ENCODE measurements at places on chromosomes 1 and 21.

DNA sequence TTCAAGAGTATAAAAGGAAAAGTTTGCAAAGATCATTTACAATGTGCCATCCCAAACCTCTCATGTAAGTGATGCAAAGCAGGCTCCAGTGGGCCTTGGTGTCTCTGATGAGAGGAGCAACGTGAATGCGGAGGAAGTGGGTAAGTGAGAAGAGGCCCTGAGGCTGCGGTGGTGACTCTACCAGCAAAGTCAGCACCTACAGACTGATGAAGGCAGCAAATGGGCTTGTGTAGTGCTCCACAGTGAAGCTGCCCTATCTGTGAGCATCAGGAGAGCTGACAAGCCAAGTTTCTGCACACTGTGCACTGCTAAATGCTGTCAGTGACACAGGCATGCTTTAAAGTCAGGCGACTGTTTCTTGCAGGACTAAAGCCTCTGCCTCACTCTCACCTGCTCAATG is 15.6 kb upstream of the RAP1A start:
- no peak for DNase-seq

DNA sequence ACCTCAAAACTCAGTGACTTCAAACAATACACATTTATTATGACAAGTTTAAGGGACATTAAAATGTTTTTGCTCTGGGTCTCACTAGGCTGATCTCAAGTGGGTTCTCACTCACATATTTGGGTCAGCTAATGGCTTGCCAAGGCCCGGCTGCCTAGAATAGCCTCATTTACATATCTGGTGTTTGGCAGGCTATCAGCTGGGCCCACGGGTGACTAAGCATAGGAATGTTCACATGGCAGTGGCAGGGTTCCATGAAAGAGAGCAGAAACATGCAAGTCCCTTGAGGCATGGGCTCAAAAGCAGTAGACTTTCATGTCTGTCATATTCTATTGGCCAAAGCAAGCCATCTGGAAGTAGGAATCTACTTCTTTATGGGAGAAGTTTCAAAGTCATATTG is 492.6 kb downstream of the KCNT2 start:
- DNase-seq, result no peak

DNA sequence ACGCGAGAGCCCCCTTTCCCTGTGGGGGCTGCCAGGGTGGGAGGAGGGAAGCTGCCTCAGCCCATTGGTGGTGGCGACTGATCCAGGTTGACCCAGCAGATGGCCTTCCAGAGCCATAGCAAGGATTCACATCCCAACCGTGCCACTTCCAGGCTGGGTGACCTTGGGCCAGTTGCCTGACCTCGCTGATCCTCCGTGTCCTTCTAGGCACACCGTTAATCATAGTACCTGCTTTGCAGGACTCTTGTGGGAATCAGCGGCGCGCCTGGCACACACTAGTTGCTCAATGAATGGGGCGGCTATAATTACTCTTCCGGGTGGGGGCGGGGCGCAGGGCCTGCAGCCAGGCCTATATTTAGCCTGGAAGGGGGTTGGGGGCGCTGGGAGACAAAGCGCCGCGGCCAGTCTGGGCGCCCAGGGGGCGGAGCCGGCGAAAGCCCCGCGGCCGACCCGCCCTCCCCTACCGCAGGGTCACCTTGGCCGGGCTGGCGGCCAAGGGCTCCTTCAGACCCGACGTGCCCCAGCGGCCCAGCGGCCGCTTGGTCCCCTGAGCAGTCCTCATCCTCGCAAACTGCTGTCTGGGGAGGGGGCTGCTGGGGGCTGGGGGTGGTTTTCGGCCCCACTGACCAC is 5.1 kb downstream of the HSPB7 start:
- peak; percentile 56 for DNase-seq

DNA sequence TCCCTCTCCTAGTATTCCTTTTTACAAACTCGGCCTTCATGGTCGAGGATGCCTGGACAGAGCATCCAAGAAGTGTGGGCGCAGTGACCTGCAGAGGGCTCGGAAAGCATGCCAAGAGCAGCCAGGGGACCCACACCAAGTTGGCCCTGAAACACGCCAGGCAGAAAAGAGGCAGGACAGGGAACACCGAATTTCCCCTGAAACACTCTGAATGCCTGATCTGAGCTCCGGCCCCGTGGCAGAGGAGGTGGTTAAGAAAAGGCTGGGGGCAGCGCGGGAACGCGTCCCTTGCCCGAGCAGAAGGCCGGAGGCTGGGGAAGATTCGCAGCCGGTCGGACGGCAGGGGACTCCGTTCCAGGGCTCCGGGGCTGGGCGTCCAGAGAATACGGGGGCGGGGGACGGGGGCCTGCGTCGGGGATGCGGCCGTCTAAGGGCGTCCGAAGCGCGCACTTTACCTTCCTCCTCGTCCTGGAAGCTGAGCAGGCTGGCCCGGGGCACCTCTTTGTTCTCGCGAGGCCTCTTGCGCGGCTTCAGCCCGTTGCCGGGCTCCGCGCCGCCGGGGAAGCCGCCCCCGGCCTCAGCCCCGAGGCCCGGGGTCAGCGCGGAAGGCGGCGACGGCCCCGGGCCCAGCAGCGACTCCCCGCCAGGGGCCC is 558 bp downstream of the PAXBP1 start:
- DNase-seq, result peak; percentile 40

- DNase-seq, result peak; percentile 63
Observed at GRCh38 chr1:76759950-76760349, 107.3 kb upstream of the ST6GALNAC5 start.

DNA sequence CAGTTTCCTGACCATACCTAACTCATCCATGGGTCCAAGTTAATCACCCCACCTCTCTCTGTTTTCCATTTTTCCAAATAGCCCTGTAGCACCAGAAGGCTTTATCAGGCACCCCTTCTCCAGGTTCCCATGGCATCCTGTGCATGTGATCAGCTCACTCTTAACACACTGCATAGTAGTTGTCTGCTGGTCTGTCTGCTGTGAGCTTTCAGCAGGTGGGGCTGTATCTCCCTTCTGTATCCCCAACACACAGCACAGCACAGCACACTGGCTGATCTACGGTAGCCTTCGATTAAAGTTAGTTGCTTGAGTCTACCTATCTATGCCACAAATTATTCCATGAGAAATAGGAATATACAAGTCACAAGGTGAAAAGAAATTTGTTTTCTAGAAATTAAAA is 54.3 kb upstream of the C1orf198 start:
- no peak for DNase-seq

DNA sequence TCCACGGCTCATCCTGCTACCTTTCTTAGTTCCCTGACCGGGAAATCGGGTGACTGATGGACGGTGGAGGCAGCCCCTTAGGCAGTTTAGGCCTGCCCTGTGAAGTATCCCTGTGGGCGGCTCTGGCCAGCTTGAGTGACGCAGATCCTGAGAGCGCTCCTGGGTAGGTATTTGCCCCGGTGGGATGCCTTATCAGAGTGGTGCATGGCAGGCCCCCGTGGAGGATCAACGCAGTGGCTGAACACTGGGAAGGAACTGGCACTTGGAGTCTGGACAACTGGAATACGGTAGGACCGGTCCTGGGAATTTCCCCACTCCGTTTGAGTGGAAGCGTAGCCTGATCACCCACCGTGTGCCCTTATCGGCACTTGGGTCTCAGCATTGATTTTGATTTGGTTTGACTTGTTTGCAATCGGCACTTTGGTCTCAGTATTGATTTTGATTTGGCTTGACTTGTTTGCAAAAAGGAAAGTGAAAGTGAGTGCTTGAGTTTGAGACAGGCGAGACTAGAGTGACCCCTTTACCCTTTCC is 15.2 kb downstream of the PLA2G2F start:
- no peak for DNase-seq

DNA sequence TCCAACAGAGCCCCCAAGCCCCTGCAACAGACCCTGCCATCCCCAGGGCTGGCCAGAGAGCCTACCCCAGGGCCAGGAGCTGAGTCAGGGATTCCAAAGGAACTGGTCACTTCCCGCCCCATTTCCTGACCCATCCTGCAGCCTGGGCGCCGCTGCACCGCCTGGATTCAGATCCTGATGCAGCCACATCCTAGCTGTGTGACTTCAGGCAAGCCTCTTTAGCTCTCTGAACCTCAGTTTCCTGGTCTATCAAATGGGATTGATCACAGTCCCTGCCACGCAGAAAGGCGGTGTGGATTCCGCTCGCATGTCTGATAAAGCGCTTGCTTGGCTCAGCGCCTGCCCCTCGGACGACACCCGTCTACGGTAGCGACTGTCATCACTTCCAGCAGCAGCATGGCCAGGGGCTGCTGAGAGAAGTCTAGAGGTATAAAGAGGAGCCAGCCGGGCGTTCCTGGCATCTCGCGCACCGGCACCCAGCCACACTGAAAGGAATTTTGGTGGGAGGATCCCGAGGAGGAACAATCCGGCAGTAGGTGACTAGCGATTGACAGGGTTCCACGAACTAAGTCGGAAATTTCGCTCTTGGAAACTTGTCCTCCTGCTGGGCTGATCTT is 10.1 kb downstream of the EPHA2 start:
- DNase-seq, result no peak

- no peak for DNase-seq
Observed at GRCh38 chr1:202283379-202283844, 58.3 kb downstream of the UBE2T start.

DNA sequence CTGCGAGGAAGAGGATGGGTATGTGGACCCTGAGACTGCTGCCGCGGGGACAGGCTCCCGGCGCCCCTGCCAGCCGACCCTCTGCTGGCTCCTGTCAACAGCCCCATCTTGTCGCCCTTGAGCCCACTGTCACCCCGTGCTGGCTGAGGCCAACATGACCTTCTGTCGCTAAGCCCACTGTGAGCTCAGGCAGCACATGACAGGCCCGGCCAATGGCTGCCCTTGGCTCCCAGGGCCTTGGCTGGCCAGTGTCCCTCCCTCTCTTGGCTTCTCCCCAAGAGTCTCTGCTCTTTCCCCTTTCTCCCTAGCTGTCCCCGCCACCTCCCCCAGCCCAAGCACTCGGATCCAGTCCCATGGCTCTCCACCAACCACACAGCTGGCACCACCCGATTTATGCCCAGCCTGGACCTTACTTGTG is 3.5 kb downstream of the PEX10 start:
- no peak for DNase-seq

- no peak for DNase-seq
Observed at GRCh38 chr1:84698151-84699110, 8.2 kb upstream of the SSX2IP start.

DNA sequence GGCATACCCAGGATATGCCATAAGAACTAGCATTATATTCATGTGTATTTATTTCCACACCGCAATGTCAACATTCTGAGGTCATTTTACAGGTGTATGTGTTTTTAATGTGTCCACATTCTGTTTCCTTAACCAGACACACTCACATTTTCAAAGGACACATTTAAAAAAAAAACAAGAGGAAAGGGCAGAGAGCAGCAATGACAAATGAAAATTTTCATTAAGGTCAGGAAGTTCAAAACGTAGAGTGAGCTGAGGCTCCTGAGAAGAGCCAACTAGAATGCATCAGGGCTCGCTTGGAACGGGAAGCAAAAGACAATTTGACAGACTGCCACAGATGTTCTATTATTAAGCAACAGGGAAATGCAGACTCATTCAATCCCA is 4.8 kb upstream of the GNPAT start:
- DNase-seq, result no peak

DNA sequence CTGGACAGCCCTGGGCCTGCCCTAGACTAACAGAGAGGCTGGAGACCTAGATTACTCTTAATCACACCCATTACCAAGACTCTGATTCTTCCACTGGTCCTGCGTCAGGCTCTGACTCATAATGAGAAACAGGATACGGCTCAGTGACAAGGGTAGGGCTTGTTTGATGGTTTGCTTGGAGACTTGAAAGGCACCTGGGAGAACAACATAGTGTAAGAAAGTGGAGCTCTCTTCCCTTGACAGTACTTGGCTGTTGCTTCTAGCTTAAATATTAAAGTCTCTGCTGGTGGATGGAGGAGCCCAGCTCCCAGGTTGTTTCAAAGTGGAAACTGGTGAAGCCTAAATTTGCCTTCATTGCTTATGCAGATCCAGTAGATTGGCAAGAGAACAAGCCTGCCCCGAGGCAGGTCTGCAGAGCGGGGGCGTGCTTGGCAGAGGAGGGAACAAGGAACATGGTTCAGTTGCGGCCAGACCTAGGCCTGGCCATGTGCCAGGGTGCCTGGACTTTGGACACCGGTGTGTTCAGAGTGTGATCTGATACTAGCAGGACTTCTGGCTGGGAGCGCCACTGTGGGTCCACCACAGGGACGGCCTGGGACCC is 480.6 kb downstream of the CAMTA1 start:
- no peak for DNase-seq

- no peak for DNase-seq
Observed at GRCh38 chr1:20138961-20139550, at the start of gene PLA2G2F. TSS of gene PLA2G2F (plus strand) at chr1:20139323. CDS start at chr1:20139428, 105 bp downstream.

- peak; percentile 17 for DNase-seq
Observed at GRCh38 chr1:202167708-202168415, 7.5 kb upstream of the PTPN7 start.

DNA sequence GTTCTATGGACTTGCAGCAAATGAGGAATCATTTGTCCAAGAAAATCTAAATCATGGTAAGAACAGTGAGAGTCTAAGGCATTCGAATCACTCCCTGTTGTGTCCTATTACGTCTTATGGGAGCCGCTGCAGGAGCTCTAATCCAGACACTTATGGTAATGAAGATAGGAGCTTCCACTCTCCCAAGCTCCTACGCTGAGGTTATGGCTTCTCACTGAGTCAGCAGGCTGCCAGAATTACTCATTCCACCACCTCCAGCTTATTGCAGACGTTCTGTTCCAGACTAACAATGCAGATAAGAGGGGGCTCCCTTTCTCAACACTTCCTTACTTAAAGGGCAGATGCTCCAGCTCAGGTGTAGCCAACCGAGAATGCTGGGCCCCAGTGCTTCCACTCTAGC is 212.6 kb downstream of the GREM2 start:
- DNase-seq, result no peak

DNA sequence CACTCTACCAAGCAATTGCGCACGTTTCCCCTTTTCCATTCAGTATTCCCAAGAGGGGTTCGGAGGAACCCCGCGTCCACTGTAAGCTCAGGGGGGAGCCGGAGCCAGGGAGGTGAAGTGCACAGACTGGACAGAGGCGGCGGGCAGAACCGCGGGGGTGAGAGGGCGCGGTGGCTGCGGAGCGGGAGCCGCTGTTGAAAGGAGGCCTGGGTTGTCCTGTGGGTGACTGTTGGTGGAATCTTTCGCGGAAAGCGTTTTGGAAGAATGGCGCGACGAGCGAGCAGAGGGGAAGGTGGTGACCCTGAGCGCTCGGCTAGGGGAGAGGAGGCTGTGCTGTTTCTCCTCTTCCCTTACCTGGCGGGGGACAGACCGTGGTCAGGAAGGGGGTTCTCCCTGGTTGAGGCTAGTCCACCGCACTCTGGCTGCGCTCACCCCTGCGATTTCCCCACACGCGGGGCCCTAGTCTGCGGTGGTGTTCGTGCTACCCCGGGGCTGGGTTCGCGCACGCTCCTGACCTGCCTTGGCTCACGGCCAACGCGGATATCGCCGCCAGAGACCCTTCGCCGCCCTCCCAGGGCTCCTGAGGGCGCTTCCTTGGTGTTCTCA is 92.8 kb downstream of the PRKAB2 start:
- DNase-seq, result no peak

DNA sequence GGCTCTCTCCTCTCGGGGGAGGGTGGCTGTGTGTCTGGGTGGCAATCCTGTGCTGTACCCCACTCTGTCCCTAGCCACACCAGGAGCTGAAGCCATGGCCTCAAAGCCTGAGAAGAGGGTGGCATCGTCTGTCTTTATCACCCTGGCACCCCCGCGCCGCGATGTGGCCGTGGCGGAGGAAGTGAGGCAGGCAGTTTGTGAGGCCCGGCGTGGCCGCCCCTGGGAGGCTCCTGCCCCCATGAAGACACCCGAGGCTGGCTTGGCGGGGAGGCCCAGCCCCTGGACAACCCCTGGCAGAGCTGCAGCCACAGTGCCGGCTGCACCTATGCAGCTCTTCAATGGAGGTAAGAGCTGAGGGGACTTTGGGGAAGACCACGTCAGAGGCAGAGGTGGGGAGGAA is 6.3 kb downstream of the FBLIM1 start:
- DNase-seq, result no peak

All from NCI-H2227 treated with DMSO at 0.1 percent for 48 hours (cell line).